Uterus (tissue), 4 donors: ENCODE measurements at places on chromosomes 7 and 10.

DNA sequence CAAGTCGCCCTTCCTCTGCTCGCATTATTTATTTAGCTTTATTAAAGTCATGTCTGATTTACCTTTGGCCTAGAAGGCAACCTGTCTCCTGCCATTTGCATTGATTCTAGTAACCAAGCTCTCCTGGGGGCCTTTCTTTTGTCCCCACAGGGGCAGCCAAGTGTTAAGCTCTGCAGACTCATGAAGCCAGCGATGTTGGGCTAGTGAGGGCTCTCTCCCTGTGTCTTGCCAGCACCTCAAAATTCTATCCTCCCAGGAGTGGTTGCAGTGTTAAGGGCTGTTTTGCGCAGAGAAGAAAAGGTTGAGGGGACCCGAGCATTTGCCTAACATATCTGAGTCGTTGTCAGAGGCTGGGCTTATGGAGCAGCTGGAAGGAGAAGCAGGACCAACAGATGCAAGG, 61.9 kb downstream of the AOC1 start:
- no peak for DNase-seq

DNA sequence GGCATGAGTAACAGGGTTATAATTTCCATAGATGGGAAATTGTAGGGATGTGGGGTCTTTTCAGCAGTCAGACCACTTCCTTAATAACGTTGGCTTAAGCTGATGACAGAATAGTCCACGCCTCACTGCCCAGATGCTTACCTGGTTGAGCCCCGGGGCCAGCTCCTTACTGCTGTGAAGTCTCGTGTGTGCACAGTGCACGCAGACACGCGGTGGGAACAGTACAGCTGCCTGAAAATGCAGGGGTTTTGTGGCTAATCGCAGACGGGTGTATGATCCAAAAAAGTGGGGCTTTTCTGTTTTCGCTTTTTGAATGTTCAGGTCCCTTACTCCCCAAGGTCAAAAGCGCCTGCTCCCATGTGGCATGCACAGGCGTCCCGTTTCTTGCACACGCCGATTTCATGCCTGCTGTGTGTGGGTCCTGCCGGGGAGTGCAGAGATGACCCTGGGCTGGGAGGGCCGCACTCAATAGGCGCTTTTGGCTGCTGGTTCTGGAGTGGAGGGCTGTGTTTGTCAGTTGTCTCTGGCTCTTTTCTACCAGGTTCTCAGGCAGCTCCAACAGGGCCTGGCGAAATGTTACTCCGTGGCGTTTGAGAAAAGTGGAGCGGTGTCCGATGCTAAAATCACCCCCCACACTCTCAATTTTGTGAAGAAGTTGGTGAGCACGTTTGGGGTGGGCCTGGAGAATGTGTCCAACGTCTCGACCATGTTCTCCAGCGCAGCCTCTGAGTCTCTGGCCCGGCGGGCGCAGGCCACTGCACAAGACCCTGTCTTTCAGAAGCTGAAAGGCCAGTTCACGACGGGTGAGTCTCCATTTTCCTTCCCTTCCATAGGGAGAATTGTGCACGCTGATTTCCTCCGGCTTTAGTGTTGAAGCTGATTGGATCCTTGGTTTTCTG, 116.0 kb downstream of the TRRAP start:
- DNase-seq, result no peak

DNA sequence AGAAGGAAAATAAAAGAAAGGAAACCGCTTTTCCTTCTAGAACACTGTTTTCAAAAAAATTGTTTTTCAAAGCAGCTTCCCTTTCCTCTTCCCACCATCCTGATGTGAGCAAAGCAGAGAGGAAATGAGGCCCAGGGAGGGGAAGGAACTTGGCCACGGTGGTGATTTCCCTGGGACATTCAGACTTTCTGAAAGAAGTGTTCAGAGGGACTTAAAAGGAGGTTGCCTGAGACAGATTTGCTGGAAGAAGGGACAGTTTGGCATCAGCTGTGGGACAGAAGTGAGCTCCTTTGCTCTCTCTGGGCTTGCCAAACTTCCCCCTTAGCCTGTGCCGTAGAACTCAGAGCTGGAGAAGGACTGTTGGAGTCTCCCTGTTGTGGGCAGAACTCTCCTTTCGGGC, 30.3 kb downstream of the ADCYAP1R1 start:
- DNase-seq, result peak; percentile 56

GRCh38 chr10:121935702-121936101, 7.9 kb upstream of the ATE1 start:
- no peak for DNase-seq

DNA sequence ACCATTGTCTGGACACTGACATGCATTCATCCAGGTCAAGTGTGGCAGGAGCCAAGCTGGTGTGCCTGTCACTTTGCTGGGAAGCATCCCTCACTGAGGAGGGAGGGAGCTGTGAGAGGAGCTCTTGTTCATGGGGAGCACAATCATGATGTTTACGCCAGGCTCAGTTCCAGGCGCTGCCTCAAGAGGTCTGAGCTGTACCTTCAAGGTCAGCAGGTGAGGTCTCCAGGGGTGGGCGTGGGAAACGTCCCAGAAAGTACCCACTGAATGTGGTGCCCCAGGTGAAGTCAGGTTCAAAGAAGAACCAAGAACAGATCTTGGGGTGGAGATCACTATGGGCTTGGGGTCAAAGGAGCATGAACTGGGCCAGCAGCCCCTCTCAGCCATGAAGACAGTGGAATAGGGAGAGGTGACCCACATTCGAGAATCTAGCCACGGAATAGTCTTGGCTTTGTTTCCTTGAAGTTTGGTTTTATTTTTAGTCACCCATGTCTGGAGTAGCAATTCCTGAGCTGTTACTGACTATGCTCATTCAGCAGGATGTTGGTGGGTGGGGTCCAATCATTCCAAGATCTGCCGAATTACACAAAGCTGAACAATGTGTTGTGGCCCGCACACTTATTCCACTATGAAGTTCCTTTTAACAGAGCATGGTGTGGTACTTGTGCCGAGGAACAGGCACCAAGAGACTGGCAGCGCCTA, 29.3 kb downstream of the NPS start:
- no peak for DNase-seq

DNA sequence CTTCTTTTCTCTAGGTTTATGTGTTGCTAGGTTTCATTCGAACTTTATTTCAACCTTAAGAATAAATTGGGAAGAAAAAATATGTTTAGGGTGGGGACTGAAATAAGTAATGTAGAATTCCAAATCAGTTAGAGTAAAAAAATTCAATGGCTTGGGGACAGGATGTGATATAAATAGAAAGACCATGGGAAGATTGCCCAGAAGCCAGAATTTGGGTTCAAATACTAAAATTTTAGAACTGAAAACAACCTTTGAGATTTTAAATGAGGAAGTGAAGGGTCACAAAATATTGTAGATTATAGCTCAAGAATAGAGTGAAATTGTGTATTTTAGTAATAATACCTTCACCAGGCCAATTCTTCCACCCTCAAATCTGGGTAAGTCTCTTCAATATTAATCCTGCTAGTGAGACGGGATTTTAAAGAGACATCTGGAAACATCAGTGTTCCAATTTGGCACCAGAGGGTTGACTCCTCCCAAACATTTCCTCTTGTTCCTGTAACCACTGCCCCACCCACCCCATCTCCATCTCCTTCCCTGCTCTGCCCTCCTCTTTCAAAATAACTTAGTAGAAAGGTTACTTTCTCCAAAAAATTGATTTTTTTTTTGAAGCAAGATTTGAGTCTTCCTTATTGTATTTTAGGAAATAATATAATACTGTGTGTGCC, 51.3 kb upstream of the FAM3C start:
- peak; percentile 48 for DNase-seq

DNA sequence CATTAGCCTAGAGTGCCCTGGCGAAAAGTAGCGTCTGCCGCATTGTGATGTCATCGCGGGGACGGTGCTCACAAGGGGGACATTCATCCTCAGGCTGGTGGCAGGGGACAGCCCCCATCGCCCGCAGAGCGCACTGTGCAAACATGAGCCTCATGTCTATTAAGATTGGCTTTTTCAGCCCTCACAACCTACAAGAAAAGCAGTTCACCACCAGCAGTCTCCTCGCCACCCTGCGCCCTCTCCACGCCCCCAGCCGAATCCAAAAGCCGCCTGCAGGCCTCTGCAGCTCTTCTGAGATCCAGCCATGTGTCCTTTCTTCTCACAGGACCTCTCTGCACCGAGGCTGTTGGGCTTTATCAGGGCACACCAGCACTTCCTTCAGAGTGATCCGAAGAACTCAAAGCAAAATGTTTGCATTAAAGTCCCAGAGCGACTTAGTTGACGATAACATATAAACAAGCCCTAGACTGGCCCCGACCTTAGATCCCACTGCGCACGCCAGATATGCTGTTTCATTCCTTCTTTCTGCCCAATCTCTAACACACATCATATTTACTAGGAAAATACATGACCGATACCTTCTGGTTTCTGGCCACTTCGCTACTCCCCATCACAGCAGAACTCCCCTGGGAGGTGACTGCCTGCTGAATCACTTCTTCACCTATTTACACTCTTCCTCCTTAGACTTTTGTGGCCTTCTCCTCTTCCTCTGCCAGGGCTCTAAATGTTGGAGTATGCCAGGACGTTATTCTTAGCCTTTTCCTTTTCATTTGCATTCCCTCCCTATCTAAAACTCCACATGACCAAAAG, 206.0 kb upstream of the SH2B2 start:
- DNase-seq, result no peak

- DNase-seq, result peak; percentile 49
These were observed 166.0 kb downstream of the FANK1 start for GRCh38 chr10:126062131-126063032.

DNA sequence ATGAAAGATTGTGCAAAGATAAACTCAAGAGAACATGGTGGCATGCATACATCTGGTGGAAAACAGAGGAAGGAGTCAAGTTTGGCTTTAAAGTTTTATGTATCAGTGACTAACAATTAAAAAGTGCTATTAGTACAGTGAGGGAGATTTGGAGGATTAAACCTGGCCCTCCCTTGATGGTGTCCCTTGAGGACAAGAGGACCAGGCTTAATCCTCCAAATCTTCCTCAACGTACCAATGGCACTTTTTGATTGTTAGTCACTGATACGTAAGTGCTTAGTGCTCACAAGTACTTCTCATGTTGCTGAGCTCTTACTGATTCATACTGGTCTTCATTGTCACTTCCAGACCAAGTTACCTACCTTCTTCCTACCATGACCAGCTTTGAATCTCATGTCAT, 47.2 kb upstream of the SEMA3E start:
- DNase-seq, result no peak

DNA sequence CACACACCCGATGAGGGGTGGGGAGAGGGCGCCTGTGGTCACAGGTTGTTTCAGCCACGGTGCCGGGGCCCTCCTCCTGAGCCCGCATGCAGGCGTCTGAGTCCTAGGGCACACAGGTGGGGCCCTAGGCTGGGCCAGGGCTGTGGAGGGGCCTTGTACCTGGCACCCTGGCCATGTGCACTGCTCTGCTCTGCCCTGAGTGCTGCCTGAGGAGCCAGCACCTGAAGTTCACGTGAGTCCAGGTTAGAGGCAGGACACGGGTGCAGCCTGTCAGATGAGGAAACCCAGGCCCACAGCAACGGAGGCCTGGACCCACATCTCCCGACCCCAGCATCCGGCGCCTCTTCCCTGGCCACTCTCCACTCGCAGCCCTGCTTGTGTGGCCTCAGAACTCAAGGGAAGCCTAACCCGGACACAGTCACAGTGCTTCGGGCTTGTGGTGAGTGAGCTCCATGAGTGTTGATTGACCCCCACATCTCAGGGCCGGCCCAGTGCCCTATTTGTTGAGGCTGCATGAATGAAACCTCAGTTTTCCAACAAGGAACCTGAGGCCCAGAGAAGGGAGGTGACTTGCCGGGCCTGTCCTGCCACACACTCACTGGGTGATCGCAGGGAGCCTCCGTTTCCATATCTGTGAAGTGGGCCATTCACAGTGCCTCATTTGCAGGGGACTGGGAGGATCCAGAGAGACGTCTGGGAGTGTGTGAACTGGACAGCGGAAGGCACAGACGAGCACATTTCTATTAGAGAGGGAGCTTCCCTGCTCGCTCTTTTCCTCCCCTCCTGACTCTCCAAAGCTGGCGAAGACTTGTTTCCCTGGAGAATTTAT, 39.6 kb downstream of the PPIF start:
- peak; percentile 45 for DNase-seq

DNA sequence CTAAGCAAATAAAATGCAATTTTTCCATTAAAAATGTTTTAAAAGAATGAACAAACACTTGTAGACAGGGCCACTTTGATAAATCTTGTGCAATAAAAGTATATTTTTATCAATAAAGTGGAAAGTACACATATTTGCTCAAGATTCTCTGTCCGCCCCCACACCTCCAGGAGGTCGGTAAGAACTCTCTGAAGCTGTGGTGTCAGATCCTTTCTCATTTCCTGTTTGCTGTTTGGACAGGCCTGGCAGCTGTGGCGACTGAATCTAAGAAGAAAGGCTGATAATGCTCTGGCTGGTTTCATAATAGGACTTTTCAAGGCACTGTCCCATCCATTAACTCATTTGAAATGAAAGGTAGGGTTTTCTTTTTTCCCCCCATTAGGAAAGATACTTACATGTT, 15.3 kb upstream of the ASB4 start:
- DNase-seq, result no peak

DNA sequence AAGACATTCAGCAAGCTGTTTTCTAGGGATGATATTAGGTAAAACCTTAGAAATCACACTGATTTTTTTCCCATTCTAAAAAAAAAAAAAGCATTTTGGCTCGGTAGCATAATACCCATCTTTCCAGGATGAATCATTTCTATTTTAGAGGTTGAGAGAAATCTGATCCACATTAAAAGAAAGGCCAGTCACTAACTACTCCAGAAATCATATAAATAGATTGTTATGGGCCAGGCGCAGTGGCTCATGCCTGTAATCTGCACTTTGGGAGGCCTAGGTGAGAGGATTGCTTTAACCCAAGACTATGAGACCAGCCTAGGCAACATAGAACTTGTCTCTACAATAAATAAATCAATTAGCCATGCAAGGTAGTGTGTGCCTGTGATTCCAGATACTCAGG, 164.3 kb downstream of the BAMBI start:
- DNase-seq, result peak; percentile 38

DNA sequence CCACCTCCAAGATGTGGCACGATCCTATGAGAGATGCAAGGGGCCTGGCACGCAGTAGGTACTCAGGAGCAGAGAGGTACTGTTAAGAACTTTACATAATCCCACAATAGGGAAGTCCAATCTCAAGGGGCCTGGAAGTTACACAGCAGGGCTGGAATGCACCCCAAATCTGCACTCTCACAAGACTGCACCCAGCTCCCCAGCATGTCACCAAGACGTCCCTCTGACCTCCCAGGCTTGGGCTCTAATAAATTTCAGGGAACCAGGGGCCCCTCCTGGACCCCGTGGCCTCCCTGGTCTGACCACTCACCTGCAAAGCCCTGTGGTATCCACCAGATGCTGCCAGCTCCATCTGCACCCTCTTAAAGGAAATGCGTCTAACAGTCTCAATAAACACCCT, 94.9 kb downstream of the OAT start:
- no peak for DNase-seq
